Fibroblast of the aortic adventitia (primary cell): ENCODE measurements at places on chromosomes 16 and 17.

DNA sequence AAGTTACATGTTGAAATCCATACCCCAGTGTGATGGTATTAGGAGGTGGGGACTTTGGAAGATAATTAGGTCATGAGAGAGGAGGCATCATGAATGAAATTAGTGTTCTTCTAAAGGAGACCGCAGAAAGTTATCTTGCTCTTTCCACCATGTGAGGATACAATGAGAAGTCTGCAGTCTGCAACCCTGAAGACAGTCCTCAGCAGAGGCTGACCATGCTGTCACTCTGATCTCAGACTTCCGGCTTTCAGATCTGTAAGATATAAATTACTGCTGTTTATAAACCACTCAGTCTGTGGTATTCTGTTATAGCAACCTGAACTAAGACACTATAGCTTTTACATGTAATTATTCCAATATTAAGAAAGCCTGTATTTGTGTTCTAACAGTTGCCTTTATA is 116.7 kb upstream of the CES5A start:
- no peak for DNase-seq

GRCh38 chr16:17072104-17072503 is 398.7 kb downstream of the XYLT1 start:
- no peak for DNase-seq

- no peak for DNase-seq
These were observed 8.3 kb upstream of the EDC4 start for GRCh38 chr16:67864594-67864993.

- DNase-seq = no peak
These were observed 3.5 kb upstream of the SPATA2L start for GRCh38 chr16:89705006-89705405.

DNA sequence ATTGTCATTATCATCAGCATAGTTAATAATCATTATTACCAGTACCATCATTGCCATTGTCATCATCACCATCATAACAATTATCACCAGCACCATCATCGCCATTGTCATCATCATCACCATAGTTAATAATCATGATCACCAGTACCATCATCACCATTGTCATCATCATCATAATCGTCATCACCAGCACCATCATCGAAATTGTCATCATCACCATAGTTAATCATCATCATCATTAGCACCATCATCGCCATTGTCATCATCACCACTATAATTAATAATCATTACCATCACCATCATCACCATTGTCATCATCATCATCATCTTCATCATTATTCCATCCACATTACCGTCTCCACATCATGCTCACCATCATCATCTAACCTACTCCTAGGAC is 13.5 kb downstream of the PDILT start:
- no peak for DNase-seq

DNA sequence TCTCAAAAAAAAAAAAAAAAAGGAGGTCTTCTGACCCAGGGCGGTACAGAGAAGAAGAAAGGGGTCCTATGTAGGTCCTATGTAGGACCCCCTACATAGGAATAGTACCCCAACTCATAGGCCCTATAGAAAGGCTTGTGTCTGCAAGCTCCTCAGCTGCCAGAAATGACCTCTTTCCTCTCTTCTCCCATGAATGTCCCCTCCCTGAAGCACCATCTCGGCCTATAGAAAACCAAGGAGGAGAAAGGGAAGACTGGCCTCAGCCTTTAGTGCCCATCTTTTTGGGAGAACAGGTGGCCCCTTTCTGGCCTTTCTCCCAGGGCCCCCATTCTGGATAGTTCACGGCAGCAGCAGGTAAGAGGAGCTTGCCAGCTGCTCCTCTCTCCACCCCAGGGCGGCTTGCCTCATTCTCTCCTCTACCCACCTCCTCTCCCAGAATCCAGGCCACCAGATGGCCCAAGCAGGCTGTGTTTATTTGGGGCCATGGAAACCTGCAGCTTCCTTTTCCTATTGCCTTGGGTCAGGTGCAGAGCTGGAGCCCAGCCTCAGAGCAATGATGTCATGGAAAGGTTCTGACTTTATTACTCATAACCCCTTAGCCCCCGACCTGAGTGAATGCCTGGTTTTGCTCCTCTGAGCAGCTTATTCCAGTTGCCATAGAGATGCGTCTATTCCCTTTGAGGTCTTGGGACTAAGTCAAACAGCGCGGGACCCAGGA is 1.6 kb upstream of the MRPL58 start:
- peak; percentile 36 for DNase-seq

GRCh38 chr16:70681382-70682238 is 4.2 kb downstream of the MTSS2 start:
- no peak for DNase-seq

GRCh38 chr17:60506312-60506711 is 19.7 kb downstream of the APPBP2 start:
- DNase-seq = peak; percentile 55

DNA sequence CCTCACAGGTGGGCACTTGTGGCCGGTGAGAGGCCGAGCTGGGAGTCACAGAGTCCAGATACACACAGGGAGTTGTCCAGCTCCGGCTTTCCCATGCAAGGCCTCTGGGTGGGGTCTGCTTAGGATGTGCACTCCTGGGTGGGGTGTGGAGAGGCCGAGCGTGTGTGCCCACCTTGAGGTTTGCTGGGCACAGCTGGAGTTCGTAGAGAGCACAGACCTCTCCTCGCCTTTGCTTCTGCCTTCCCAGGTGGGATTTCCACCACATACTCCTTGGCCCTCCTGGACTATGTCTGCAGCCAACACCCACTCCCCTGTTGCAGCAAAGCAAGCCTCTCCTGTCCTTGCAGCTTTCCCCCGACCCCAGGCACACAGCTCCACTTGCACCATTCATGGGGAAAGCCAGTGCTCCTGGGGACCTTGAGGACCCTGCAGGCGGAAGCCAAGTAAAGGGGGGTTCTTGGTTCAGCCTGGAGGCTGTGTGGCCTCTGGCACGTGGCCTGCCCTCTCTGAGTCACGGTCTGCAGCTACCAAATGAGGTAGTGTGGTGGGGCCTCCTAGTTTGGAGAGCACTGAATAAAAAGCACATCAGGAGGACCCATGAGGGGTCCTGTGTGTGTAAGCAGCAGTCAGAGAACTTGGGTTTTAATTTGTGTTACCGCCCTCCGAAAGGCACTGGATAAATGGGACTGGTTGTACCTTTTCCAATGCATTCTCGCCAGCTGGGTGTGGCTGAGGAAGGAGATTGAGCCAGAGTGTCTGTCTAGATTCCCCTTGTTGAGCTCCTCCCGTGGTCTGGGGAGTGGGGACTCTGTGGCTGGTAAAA is 31.5 kb downstream of the MPRIP start:
- peak; percentile 39 for DNase-seq

DNA sequence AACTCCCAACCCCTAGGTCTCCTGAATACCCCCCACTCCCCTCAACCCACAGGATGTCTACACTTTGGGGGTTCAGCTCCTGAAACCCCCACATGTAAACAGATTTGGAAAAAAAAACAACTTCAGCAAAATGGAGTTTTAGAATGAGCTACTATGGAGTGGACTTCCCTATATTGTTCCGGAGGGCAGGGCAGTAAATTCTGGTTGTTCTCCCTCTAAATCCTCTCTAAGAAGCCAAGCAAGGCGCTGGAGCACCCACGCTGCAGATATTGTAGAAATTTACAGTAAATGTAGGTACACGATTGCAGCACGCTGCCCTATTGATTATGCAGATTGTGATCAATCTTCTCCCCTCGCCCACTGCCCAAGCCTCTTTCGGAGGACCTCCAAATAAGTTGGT is 8.5 kb upstream of the ZFHX3 start:
- DNase-seq = peak; percentile 29

DNA sequence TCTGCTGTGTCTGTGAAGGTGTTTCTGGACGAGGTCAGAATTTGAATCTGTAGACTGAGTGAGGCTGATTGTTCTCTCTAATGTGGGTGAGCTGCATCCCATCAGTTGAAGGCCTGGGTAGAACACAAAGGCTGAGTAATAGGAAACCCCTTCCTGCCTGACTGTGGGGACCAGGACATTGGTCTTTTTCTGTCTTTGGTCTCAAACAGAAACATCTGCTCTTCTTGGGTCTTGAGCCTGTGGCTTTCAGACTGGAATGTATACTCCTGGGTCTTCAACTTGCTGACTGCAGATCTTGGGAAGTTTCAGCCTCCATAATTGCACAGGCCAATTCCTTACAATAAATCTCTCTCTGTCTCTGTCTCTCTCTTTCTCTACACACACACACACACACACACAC is 19.6 kb upstream of the LRRC75A start:
- DNase-seq = no peak

DNA sequence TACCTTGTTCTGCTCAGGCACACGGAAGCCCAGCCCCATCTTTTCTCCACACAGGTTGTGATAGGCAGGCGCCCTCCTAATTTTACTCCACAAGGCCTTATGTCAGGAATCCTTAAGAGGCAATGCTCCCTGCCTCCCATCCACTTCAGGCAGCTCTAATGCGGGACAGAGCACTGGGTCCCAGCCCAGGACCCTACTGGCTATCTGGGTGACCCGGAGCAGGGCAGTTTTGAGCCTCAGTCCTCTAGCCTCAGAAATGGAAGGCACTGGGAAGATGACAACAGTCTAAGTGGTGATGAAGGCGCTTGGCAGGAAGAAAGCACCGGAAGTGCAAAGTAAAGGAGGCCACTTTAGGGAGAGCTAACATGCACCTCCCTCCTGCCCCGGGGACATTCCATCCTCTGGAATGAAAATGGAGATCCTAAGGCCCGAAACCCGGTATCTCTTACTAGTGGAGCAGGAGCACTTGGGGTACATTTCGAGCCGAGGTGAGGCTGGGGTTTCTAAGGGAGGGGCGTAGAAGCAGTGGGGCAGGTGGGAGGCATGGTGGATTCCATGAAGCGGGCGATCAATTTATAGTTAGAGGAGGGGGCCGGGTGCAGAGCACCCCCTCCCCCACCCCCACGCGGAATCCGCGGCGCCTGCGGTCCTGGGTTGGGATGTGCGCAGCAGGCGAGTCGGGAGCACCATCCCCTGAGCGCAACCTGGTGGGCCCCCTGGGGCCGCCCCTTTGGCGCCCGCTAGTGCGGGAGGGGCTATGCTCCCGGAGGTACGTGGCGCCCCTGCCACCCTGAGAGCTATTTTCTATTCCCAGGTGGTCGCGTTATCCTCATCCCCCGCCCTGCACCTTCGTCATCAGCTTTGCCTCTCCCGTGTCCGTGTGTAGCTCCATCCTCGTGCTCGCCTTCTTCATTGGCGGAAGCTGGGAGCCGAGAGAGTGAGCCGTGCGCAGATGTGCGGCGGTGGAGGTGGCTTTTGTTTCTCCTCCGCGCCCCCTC is 4.9 kb downstream of the MT1F start:
- no peak for DNase-seq

- peak; percentile 32 for DNase-seq
These were observed 157.3 kb downstream of the VPS53 start for GRCh38 chr17:557371-557770.

- DNase-seq = no peak
These were observed 25.8 kb upstream of the HS3ST2 start for GRCh38 chr16:22788193-22788530.

GRCh38 chr17:7114875-7115614 is 423 bp upstream of the ASGR2 start:
- no peak for DNase-seq

DNA sequence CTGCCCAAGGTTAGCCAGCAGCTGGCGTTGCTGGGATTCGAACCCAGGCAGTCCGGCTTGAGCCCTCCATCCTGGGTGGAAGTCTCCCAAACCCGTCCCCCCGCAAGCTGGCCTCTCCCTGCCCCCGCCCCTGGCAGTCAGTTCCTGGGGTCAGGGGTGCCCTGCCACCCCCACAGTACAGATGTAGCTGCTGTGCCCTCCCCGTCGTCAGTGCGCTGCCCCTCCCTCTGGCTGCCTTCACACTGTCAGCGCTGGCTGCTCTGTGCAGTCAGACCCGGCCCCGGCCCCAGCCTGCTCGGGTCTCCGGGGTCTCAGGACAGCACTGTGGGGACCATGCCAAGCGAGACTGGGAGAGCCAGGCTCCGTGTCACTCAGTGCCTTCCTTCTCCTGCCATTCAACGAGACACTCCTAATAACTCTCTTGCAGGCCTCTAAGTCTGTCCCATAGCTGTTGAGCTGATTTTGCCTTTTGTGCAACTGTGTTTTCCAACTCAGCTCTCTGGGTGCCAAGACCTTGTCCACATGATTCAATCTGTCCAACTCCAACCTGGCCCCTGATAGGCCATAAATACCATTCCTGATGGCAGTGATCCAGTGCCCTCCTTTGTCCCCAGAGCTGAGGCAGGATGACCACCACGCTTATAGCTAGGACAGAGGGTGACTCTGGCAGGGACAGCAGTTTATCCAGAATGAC is 55.5 kb upstream of the IL34 start:
- peak; percentile 57 for DNase-seq

DNA sequence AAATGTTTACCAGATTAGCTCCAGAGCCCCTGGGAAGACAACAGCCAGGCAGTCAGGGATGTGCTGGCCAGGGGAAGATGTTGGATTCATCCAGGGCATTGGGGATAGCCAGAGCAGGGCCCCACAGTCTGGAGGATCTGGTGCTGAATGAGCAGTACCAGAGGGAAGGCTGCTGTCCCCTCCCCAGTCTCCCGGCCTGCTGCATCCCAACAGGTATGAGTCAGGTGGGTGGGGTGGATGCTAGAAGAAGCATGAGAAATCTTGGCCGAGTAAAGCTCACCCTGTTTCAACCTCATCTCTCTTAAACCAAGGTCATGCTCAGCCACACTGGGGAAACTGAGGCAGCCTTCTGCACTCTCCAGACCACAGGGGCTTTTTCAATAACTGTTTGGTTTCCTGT is 71.9 kb upstream of the SEC14L1 start:
- no peak for DNase-seq

- peak; percentile 4 for DNase-seq
These were observed 1.8 kb upstream of the RBFOX3 start for GRCh38 chr17:79612468-79613194.

DNA sequence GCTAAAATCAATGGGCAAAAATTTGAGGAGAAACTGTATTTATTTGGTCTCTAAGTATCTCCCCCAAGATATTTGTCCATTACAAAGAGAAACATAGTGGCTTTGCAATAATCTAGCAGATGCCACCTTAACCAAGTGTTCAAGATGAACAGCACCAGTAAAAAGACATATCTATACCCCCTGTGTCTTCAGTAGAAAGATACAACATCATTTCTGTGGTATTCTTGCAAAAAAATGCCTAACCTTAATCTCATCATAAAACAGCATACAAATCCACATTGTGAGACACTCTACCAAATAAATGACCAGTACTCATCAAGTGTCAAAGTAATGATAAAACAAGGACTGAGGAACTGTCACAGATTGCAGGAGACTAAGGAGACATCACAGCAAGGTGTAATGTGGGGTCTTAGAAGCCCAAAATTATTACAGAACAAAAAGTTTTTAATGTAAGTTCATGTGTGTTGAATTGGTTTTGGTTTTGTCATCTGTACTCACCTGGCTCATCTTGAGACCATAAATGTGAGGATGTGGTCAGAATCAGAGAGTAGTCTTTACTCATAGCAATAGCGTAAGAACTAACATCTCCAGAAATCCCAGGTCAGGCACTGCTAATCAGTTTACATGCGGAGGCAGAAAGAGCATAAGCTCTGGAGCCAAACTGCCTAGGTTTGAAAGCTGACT is 77.2 kb downstream of the AATF start:
- DNase-seq = no peak

- DNase-seq = peak; percentile 51
These were observed 590.1 kb downstream of the WWOX start for GRCh38 chr16:78689536-78689935.
